ENCODE measurements at places on chromosomes 1 and 21. TPM values are rescaled to one million over a fixed set of nuclear protein-coding genes. Genes with fewer than 3 reads are reported as not detected.

ECE1 gene
- 49.6 TPM for total RNA-seq

CLEC20A gene
- not detected for total RNA-seq

NBPF6 gene
- 0.84 TPM for total RNA-seq

LAD1 gene
- 80.5 TPM for total RNA-seq

CHRNB2 gene
- total RNA-seq, result 0.09 TPM

GJA5 gene
- total RNA-seq, result 0.75 TPM

LCE3E gene
- total RNA-seq, result not detected

ITLN2 gene
- 1.3 TPM for total RNA-seq

C1orf74 gene
- 4.5 TPM for total RNA-seq

FMN2 gene
- not detected for total RNA-seq

OLFM3 gene
- not detected for total RNA-seq

TAS1R2 gene
- total RNA-seq, result not detected

ACOT11 gene
- total RNA-seq, result 4.0 TPM

HES3 gene
- not detected for total RNA-seq

TMEM35B gene
- 13.9 TPM for total RNA-seq

ACKR1 gene
- not detected for total RNA-seq

MATN1 gene
- not detected for total RNA-seq

BMP8A gene
- 3.2 TPM for total RNA-seq

LCE1D gene
- total RNA-seq, result not detected

CDC20 gene
- total RNA-seq, result 125 TPM

PTCH2 gene
- 0.48 TPM for total RNA-seq

ORC1 gene
- 14.0 TPM for total RNA-seq
